ENCODE measurements at places on chromosomes 12 and 14.

DNA sequence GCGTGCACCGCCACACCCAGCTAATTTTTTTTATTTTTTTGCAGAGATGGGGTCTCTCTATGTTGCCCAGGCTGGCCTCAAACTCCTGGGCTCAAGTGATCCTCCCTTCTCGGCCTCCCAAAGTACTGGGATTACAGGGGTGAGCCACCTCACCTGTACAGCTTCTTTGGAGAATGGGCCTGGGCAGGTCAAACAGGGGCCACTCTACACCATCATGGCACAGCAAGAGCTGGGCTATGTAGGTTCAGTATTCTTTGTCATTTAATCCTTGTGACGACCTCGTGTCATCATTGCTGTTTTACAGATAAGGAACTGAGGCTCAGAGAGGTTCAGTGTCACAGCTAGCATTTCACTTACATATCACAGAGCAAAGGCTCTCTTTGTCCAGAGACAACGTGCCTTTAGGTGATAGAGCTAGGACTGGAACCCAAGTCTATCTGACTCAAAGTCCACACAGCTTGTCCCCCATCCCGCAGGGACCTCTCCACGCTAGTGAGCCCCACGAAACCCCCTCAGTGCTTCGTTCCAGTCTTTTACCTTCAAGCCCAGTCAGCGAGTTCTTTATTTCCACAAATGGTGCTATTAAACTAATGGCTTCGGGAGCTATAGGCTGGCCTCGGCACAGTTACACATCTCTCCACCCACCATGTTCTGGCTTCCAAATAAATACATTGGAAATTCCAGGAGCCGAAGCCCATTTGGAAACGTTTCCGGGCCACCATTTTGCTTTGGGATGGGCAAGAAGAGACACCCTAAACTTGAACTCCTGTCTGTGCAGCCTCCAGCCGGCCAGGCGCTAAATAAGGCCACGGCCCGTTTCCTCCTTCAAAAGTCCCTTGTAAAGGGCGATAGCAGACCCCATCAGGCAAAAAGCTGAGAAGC is 660 bp upstream of the MAP1LC3B2 start:
- no peak for DNase-seq

GRCh38 chr12:132638541-132639408 is 20.2 kb downstream of the P2RX2 start:
- peak; percentile 9 for DNase-seq

GRCh38 chr12:119713551-119714031 is 45.7 kb downstream of the PRKAB1 start:
- DNase-seq: no peak

DNA sequence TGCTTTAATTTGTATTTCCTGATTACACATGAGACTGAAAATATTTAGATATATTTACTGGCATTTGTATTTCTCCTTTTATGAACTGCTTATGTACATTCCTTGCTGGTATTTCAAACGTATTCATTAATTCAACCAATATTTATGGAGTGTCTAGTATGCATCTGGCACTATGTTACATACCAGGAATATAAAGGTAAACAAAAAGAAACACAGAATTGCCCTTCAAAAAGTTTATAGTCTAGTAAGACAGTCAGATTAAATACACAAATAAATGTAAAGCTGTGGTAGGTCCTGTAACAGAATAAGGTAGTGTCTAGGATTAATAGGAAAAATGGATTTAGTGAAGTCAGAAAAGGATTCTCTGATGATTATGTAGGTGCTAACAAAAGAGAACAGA is 87.5 kb downstream of the PPP1R12A start:
- DNase-seq: no peak

GRCh38 chr12:114767906-114768722 is 84.1 kb upstream of the TBX3 start:
- DNase-seq: no peak

DNA sequence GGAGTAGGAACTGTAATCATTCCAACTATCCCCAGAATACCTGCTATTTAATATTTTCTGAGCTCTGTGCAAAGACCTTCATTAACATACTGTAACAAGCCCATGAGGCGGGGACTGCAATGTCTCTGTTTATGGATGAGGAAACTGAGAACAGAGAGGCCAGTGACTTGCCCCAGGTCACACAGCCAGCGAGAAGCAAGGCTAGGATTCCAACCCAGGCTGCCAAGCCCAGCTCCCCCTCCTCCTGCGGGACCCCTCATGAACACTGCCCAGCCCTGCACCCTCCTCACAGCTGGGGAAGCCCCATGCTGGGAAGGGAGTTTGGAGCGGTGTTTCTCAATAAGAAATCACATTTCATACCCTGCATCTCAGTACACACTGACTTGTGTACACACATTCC is 10.9 kb downstream of the HVCN1 start:
- no peak for DNase-seq

DNA sequence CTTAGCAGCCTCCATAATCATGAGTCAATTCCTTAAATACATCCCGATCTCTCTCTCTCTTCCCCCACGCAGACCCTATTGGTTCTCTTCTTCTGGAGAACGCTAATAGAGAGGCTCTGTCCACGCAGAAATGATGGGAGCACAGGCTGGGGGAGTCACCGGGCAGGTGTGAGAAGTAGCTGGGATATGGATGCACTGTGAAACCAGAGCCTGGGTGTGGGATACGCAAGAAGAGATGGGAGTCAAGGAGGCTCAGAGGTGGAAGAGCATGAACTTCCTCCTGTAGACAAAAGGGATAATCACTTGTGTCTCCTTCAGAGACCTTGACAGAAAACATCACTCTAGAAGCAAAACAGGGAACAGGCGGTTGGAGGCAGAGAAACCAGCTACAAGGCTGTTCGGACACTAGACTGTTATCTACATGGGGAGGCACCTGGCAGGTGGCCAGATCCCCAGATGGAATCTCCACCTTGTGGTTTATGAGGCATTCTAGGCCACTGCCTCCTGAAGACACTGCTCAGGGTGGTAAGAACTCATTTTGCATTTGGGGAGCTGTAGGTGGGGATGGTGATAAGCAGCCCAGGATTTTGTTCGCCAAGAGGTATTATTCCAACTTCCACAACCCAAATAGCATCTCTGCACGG is 7.2 kb upstream of the SELPLG start:
- no peak for DNase-seq

DNA sequence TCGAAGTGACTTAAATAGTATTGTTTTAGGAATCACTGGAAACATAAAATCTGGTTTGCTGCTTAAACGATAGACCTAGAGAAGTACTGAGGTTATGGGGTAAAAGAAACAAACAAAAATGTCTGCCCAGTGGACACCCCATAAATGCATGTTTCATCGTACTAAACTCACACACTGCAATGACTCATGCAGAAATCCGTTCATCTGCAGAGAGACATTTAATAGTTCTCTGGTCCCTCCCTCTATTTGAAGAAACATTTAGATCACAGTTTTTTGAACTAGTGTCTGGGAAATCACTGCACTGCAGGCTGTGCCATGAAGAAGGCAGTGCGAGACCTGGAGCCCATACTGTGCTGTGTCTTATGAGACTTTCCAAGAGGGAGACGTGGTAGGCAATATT is 25.5 kb downstream of the SLC17A8 start:
- no peak for DNase-seq

GRCh38 chr12:32366714-32367113 is 32.6 kb upstream of the FGD4 start:
- no peak for DNase-seq

DNA sequence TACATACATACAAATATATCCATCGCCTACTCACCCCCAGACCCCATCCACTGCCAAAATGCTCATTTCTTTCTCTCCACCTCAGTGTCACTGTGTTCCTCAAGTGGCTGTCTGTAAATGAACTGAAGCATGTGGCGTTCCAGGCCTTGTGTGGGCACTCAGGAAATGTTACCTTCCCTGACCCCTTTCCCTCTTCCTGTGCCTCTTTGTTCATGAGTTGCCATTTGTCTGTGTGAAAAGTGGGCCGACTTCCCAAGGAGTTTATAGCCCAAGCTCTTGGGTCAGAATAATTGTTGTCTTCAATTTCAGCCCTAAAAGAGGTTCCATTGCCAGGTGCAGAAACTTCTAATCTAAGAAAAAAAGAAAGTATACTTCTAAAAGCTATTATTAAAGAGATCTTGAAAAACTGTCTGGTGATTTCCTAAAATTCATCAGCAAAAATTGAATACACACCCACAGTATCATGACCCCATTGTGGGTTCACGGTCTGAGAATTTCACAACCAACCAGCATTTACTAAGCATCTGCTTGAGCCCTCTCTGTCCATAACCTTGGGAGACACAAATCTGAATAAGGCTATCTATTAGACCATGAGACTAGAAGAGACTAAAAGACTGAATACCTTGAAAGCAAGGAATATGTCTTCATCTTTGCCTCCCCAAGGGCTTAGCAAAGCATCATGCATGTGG is 201.4 kb upstream of the EEA1 start:
- no peak for DNase-seq

Measured in fibroblast of skin of left quadriceps (primary cell).